Germinal center (tissue), 1 donor: ENCODE measurements at places on chromosomes 5 and 9.
A peak's percentile ranks its signal among the peaks of the same experiment; 100 is the strongest.

DNA sequence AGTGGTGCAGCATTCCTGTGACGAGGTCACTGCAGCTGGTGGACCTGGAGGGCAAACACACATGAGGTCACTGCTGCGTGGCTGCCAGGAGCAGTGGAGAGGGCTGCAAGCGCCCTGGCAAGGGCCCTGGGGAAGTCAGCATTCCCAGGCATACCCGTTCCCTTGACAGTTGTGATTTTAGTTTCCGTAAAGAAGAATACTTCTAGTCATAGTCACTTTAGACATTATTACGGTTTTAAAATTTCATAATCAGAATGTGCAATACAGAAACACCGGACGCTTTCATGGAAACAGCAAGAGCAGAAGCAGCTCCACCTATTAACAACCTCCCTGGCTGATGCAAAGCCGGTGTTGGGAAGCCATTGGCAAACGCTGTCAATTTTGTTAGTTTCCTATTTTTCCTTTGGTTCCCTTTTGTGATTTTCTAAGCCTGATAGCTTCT, 129.8 kb downstream of the GADD45G start:
- DNase-seq: no peak

DNA sequence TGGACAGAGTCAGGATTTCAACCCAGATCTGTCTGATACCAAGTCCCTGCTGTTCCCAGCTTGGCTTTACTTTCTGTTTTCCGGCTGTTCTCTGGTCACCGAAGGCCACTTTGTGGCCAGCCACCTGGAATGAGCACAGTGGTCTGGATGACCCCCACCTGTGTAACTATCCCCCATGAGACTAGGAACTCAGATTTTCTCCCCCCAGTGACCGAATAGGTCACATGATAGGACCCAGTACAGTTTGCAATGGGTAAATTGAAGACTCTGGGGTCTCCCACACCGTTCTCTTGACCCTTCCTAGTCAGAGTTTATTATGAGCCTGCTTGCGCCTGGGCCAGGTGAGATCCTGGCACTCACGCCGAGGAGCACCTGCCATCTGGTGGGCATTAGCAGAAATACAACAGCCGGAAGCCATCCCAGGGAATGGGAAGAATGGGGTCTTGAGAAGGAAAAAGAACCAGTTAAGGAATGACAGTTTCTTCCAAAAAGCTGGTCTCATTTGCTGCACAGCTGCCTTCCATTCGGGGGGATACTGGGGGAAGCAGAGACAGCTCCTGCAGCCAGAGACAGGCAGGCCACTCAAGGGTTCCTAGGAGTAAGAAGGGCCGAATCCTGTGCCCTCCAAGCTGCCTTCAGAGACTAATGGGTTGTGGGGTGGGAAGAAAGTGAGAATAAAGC, 7.1 kb downstream of the PHYHD1 start:
- DNase-seq: peak; percentile 67

DNA sequence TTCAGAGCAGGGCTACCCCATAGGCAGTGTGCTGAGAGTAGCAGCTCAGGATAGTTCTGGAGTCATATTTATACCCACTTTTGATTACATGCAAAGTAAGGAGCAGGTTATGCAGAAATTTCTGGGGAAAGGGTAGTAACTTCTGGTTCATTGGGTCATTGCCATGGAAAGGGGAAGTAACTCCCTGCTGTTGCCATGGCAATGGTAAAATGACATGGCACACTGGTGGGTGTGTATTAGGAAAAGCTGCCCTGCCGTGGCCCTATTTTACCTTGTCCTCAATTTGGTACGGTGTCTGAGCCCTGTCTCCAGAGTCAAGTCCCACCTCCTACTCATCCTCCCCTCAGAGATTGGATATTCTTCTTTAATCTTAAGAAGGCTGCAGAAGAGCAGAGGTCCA, 526.7 kb upstream of the TYRP1 start:
- no peak for DNase-seq

DNA sequence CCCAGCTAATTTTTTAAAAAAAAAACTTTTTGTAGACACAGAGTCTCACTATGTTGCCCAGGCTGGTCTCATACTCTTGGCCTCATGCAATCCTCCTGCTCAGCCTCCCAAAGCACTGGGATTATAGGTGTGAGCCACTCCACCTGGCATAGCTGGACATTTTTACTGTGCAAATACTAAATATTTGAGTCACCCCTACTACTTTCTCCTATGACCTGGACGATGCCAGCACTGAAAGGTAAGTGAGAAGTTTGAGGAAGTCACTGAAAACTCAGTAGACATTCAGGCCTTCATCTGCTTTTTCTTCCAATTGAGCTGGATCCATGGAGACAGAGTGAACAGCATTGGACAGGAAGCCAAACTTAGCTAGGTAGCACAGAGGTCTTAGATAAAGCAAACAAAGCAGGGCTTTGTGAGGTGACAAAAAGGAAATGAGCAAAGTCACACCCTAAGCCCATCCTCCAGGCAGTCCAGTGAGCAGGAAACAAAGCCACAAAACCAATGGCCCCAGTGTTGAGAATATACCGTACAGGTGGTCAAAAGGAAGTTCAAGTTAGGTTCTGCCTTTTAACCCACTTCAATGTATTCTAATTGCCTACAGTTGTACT, 192.6 kb upstream of the RASA1 start:
- DNase-seq: no peak

DNA sequence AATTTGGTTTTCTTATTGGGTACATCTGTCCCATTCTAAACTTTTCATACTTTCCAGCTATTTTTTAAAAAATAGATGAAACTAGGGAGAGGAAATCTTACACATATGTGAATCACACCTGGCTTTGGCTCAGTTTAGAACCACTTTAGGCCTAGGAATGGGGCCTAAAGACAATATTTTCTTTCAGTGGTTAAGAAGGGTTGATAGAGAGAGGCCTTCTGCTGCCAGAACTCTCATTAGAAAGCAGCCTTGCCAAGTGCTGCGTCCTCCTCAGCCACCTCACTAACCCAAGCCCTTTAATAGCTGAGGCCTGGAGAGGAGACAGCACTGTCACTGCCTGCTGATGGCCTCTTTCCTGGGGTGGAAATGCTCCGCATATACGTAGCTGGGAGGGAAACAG, 167.5 kb downstream of the SAXO1 start:
- no peak for DNase-seq
